Left kidney (tissue), 8 donors: ENCODE measurements at places on chromosomes 16 and 17. TPM values are rescaled to one million over a fixed set of nuclear protein-coding genes. Genes with fewer than 3 reads are reported as not detected.

- no peak for DNase-seq
Measured at GRCh38 chr16:13307255-13307654, 405.9 kb downstream of the SHISA9 start.

DNA sequence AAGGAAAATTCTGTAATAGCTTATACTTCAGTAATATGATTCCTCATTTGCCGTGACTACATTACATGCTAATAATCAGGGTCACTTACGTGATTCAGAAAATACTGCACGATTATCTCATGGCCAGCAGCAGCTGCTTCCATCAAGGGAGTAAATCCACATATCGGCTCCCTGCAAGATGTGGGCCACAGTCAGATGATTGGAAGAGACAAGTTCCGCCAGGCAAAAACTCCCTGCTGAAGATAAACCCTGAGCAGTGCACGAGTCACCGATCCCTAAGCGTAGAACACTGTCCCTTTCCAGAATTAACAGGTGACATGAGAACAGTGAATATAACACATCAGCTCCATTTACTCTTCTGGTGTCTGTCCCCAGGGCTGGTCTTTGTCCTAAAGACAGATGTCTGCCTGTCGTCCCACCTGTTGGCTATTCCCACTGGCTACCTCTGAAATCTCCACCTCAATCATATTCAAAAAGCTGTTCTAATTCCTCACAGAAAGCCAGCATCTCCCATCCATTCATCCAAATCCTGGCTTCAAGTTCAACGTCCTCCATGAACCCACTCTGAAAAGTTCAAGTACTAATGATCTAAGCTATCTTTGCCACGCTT is 9.3 kb downstream of the ANKS3 start:
- DNase-seq, result no peak

- no peak for DNase-seq
Measured at GRCh38 chr17:3738562-3739295, 15.0 kb downstream of the HASPIN start.

GRCh38 chr17:29617481-29618271 is 5.0 kb downstream of the CORO6 start:
- DNase-seq, result no peak

DNA sequence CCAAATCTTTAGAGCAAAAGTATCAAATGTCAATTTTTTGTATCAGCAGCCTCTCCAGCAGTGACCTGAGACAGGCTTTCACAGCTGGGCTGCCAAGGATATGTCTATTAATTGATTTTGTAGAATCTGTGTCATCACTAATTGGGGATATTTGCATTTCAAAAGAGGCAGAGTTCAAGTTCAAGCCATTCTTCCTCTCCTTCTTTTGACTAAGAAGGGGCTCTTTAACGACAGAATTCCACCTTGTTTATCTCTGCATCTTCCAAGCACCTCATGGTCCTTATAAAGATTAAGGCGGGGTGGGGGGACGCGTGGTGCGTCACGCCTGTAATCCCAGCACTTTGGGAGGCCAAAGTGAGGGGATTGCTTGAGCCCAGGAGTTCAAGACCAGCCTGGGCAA is 15.2 kb upstream of the BHLHA9 start:
- DNase-seq, result no peak

DNA sequence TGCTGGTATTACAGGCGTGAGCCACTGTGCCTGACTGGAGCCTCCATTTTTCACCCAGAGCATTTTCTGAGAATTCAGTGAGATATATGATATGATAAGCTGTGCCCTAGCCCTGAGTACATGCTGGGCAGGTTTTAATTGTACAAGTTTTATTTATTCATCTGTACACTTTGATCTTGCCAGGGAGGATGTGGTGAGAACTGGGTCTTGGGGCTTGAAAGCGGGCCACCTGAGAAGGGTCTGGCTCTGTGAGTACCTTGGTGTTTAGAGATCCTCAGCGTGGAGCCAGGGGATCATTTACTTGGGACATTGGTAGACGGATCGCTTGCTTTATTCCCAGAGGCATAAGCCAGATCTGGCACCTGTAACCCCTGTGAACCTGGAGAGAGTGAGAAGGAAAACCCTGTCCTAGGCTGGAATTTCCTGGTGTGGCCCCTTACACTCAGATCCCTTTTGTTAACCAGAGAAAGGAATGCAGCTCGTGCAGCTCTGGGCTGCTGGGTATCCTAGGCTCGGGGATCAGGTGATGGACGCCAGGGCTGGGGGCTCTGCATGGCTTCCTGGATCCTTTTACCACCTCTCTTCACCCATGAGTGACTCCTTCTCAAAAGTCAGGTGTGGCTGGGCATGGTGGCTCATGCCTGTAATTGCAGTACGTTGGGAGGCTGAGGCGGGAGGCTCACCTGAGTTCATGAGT is 91.9 kb downstream of the ABCC1 start:
- DNase-seq, result no peak

DNA sequence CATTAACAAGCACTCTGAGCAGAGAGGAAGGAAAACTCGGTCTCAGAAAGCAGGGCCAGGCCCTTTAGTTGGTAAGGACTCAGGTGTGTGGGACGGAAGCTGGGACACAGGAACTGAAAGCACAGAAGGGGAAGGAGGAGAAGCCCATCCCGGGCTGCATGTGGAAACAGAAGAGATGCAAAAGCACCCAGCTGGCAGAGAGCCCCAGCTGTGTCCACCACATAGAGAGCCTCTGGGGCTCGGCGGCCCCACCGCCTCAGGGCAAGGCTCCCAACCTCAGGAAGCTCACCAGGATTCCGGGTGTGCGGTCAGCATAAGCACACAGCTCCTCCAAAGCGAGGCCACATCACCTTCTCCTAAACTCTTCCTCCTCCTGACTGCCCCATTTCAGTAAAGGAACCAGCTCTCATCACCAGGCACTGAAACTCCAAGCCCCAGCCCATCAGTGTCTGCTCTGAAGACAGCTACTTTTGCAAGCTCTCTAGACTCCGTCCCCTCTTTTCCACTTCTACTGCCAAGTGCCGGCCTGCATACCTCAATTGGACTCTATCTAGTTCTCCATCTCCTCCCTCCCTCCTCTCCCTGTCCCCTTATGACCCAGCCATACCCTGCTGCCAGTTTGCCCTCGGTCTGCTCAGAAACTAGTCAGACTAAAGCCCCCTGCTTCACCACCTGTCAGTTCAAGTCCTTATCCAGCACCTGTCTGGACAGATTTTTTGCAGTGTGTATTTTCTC is 6.0 kb downstream of the ST3GAL2 start:
- no peak for DNase-seq

SPATA32 gene
- polyA plus RNA-seq, result 0.38 TPM

KAT2A gene
- 70.7 TPM for polyA plus RNA-seq

ERCC4 gene
- 21.4 TPM for polyA plus RNA-seq
